ENCODE measurements at places on chromosomes 5 and 9.
A peak's percentile ranks its signal among the peaks of the same experiment; 100 is the strongest.

- DNase-seq: no peak
Measured at GRCh38 chr9:14524873-14525515, 168.2 kb downstream of the ZDHHC21 start.

GRCh38 chr9:107569174-107569573, 79.6 kb upstream of the KLF4 start:
- DNase-seq: peak; percentile 74

GRCh38 chr9:129156163-129156562, 21.9 kb downstream of the IER5L start:
- DNase-seq: no peak

GRCh38 chr5:94702729-94703128, 84.3 kb downstream of the SLF1 start:
- DNase-seq: no peak

GRCh38 chr5:139841549-139841948, 45.9 kb downstream of the PSD2 start:
- DNase-seq: no peak

- peak; percentile 6 for DNase-seq
Measured at GRCh38 chr5:82886911-82887310, 190.3 kb downstream of the TMEM167A start.

- no peak for DNase-seq
Measured at GRCh38 chr5:126538579-126538978, 56.4 kb downstream of the ALDH7A1 start.

- DNase-seq: no peak
Measured at GRCh38 chr5:65065001-65065511, 296.3 kb downstream of the CWC27 start.

- no peak for DNase-seq
Measured at GRCh38 chr5:158606233-158606632, 493.5 kb downstream of the EBF1 start.

DNA sequence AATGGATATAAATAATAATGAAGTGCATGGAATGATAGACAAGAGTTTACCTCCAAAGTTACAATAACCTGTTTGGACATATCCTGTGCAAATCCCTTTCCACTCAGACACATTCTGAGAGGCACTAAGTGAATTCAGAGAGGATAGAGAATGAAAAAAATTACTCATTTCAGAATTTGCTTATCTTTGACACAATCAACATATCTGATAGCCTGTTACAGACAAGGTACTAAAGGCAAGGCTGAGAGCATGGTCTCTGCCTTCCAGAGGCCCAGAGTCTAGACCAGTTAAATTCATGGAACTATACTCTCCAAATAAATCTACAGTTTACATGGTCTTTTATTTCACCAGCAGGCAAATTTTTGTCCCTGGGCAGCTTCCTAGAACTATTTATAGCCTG, 371.8 kb upstream of the PTGER4 start:
- DNase-seq: no peak

DNA sequence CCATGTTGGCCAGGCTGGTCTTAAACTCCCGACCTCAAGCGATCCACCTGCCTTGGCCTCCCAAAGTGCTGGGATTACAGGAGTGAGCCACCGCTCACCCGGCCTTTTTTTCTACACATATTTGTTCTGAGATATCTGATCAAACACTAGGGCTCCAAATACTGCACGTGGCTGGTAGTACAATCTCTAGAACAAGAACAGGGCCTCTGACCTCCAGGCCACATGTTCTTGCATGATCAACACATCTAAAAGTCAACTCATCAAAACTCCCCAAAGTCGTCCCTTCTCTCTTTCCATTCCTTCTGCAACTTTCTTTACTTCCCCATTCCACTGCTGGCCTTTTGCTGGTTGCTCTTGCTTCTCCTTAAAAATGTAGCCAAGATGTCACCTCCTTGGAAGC, 113.3 kb upstream of the LHFPL2 start:
- no peak for DNase-seq

- no peak for DNase-seq
Measured at GRCh38 chr5:73835726-73836125, 209.7 kb downstream of the ARHGEF28 start.

GRCh38 chr5:10109299-10109698, 140.4 kb downstream of the ATPSCKMT start:
- DNase-seq: peak; percentile 29

DNA sequence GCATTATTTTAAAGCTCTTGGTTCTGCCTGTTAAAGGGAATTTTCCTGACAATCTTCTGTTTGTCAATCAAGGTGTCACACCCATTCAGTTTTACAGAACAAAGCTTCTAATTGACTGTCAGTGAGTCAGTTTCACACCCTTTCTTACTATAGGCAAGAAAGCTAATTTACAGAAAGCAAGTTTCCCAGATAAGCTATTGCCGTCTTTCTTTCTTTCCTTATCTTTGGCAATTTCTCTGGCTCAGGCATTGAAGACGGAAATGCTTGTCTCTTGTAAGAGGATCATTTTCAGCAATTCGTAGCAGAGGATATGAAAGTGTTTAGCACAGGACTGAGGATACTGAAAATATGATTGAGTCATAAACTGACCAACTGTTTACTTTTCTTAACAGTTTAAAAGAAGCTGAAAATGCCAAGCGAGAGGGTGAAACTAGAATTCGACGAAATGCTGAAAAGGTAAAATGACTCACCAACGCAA, 27.0 kb downstream of the SPINK5 start:
- no peak for DNase-seq

GRCh38 chr5:144121577-144121976, 48.9 kb downstream of the YIPF5 start:
- DNase-seq: no peak

DNA sequence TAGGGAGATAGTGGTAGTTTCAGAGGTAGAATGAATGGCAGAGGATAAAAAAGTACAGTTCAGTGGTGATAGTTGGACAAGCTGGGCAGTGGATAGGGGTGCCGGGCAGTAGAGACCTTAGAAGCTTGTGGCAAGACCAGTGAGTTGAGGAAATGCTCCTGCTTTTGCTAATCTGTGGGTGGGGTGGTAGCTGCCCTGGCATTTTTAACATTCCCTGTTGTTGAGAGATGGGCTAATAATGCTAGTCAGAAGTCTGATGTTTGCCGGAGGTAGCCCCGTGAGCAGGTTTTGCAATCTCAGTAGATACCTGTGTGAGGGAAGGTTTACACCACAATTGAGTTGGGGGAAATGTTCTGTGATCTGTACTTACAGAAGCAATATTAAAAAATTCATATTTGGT, 91.1 kb downstream of the TRIO start:
- no peak for DNase-seq

- no peak for DNase-seq
Measured at GRCh38 chr5:109668237-109668636, 21.5 kb upstream of the MAN2A1 start.

- peak; percentile 100 for DNase-seq
Measured at GRCh38 chr5:169161022-169161680, 139.8 kb downstream of the SLIT3 start.

DNA sequence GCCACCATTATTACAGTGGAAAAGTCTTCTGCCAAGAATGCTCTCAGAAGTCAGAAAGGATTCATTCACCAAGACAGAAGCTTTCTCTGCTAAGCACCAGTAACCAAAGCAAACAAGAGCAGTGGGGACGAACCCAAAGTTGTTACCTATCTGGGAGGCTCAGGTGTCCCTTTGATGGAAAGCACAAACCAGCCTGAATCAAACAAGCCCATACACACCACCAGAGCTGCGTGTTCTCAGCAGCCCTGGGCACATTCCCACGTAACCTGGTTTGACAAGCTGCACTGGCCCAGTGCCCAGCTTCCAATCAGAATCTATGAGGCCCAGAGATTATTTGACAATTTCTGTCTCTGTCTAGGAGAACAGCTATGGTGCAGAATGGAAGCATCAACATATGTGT, 252.6 kb downstream of the ACTL7B start:
- no peak for DNase-seq

DNA sequence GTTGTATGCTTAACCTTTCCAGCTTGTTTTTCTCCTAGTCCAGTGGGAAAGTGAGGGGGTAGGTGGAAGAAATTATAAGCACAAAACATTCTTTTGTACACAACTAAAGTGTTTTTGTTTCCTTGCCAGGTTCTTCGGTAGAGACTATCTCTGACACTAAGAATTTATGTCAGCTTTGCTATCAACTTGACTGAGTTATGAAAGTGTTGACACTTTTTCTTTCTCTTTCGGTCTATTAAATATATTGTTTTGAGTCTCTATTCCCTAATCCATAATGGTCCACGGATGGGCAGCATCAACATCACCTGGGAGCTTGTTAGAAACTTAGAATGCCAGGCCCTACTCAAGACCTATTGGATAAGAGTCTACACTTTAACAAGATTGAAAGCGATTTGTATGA, 195.0 kb upstream of the ATP10B start:
- DNase-seq: no peak

DNA sequence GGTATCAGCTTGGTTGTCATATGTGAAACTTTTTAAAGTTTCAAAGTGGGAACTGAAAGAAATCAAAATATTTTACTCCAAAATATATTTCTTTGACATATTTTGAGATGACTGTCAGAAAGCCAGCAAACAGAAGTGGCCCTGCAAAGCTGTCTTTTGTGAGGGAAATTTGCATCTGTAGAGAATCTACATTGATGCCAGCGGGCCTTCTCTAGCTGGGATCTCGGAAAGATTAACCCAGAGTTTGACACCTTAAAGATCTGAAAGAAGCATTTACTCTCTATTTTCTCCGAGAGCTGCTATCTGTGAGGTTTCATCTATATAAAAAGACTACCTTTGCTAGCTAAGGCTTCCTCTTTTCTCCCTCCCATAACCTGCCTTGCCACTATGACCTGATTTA, 303.6 kb downstream of the FBXL17 start:
- no peak for DNase-seq

GRCh38 chr5:78355561-78355960, 4.9 kb upstream of the SCAMP1 start:
- no peak for DNase-seq

- DNase-seq: no peak
Measured at GRCh38 chr5:66004216-66004615, 77.8 kb downstream of the ERBIN start.

DNA sequence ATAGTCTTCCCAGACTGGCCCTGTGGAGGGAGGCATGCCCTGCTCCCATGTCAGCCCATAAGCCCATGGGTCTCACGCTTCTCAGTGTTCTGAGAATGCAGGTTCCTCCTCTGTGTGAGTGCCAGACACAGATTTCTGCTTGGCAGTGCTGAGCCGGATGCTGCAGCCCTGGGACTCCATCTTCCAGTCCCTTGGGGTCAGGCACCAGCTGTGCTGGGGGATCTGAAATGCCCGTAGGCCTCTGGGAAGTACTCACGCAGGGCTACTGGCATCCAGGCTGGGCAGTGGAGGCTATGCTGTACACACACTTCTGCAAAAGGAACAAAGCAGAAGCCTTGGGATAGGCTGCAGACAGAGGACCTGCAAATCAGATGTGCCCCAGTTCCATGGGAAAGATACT, 1944.6 kb downstream of the EFNA5 start:
- DNase-seq: no peak

Measured in MG63 (cell line).